ENCODE measurements at places on chromosomes 2 and 18.

- no peak for DNase-seq
Observed at GRCh38 chr2:29255004-29255403, 139.8 kb downstream of the CLIP4 start.

GRCh38 chr2:157692768-157693167, 64.1 kb upstream of the ACVR1C start:
- DNase-seq = no peak

DNA sequence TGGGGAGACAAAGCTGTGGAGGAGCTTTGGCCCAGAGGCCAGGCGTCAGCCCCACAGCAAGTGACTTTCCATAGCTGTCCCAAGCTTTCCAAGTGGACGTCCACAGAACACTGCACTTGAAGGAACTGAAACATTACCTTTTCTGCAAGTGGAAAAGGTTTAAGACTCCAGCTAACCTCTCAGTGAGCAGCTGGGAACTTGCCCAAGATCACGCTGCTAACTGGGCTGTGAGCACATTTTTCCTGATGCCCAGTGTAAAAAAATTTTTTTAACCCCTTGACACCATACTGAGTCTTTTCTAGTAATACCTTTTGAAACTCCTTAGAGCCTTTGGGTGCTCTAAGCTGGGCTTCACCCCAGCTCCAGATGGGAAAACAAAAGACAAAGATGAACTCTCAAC, 256.7 kb downstream of the HAUS1 start:
- no peak for DNase-seq

GRCh38 chr2:217313386-217313785, 453.5 kb upstream of the TNP1 start:
- no peak for DNase-seq

GRCh38 chr2:162113776-162114168, 38.3 kb downstream of the GCG start:
- DNase-seq = no peak

- DNase-seq = no peak
Observed at GRCh38 chr2:48849770-48850169, 94.2 kb upstream of the LHCGR start.

GRCh38 chr2:71609441-71609840, 156.1 kb downstream of the DYSF start:
- no peak for DNase-seq

- DNase-seq = no peak
Observed at GRCh38 chr18:45997700-45998151, 30.6 kb upstream of the EPG5 start.

DNA sequence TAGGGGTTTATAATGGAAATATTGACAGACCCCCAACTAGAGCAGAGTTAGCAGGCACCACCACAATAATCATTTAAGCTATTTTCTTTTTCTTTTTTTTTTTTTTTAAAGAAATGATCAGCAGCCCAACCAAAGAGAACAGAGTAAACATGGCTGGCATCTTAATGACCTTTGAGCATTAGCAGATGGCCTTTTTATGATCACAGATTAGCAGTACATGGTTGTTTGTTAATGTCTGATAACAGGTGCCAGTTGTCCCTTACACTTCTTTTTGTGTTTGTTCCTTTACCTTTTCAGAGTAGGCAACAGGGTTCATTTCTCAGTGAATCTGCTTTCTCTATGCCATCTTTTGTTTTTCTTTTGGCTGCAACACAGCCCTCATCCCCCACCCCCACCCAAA, 747.0 kb downstream of the BCL11A start:
- no peak for DNase-seq

GRCh38 chr18:76932026-76932819, 109.9 kb downstream of the ZNF236 start:
- DNase-seq = no peak

DNA sequence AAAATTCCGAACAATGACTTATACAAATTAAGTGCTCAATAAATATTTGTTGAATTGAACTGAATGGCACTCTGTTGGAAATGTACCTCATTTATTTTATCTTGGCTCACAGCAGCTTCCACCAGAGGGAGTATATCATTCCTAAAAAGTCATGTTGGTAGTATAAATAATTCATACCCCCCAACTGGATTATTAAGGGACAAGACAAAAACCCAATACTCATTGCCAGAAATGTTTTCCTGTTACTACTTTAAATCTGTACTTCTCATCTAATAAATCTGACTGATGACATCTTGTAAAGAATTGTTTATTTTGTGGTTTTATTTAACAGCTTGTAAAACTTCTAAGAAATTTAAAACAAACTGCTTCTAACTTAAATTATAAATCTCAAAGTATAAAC, 163.9 kb downstream of the CDH2 start:
- no peak for DNase-seq

DNA sequence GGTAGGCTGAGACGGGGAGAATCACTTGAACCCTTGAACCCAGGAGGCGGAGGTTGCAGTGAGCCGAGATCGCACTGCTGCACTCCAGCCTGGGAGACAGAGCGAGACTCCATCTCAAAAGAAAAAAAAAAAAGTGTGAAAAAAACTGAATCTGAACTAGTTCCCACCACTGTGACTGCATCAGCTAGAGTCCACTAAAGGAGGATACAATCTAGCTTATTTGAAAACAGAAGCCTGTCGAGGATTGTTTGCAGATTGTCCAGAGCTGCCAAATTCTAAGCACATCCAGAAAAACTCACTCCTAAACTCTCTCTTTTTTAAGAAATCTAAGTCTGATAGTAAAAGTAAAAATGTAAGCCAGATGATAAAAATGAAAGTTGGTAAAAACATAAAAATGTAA, 10.6 kb downstream of the GFPT1 start:
- no peak for DNase-seq

- DNase-seq = no peak
Observed at GRCh38 chr2:165697748-165698443, 96.2 kb downstream of the GALNT3 start.

- DNase-seq = no peak
Observed at GRCh38 chr2:15543053-15543452, 18.1 kb downstream of the NBAS start.

- DNase-seq = no peak
Observed at GRCh38 chr18:79938196-79938595, 13.3 kb downstream of the SLC66A2 start.

DNA sequence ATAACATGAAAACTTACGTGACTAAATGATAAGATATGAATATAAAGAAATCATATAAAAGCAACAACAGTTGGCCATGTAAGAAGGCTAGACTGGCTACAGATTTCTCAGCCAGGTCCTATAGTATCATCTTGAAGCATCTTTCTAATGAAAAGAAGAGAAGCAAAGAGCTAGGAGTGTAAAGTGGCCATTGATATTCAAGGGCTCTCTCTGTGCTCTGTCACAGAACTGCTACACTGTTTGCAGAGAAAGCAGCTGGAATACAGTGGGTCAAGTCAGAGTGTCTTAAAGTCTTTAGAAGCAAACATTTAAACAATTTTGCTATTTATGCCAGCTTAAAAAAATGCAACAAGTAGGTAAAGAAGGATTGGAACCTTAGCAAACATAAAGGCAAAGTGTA, 118.8 kb downstream of the SCN9A start:
- no peak for DNase-seq

GRCh38 chr18:49566217-49566770, 4.4 kb downstream of the LIPG start:
- DNase-seq = no peak

DNA sequence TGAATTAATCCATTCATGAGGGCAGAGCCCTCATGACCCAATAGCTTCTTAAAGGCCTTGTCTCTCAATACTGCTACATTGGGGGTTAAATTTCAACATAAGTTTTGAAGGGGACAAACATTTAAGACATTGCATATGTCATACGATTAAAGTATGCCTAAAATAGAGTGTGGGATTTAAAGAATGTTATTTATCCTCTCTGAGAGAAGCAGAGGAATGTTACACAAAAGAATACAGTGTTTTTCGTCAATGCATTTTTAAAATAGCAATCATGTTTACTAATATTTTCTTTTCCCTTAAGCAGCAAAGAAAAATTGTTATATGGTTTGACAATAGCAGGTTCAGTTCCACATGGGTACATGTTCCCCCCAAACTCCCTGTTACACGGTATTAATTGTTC, 363.1 kb downstream of the NUP35 start:
- DNase-seq = no peak

- no peak for DNase-seq
Observed at GRCh38 chr2:63790491-63790890, 51.2 kb upstream of the UGP2 start.

DNA sequence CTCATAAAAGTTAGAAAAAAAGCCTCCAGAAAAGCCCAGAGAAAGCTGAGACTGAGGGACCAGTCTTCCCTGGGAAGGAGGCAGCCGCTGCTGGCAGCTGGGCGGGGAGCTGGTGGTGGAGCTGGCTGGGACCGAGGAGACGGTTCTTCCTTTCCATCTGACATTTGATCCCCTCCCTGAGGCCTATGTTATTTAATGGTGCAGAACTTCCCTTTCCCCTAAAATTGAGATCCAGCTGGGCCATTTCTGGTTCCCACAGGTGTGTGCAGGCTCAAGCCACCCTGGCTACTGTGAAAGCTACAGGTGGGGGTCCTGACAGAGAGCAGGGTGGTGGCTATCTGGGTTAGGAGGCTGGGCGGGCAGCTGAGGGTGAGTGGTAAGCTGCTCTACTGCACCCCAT, 81.5 kb upstream of the FZD7 start:
- DNase-seq = no peak

DNA sequence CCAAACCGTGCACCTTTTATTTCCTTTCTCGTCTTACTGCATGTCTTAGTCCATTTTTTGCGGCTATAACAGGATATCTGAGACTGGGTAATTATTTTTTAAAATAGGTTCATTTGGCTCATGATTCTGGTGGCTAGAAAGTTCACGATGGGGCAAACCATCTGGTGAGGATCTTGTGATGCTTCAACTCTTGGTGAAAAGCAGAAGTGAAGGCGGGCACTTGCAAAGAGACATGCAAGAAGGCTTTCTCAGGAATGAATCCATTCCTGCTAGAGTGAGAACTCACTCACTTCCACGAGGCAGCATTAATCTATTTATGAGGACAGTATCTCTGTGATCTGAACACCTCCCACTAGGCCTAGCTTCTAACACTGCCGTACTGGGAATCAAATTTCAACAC, 327.1 kb upstream of the RBMS1 start:
- DNase-seq = no peak

DNA sequence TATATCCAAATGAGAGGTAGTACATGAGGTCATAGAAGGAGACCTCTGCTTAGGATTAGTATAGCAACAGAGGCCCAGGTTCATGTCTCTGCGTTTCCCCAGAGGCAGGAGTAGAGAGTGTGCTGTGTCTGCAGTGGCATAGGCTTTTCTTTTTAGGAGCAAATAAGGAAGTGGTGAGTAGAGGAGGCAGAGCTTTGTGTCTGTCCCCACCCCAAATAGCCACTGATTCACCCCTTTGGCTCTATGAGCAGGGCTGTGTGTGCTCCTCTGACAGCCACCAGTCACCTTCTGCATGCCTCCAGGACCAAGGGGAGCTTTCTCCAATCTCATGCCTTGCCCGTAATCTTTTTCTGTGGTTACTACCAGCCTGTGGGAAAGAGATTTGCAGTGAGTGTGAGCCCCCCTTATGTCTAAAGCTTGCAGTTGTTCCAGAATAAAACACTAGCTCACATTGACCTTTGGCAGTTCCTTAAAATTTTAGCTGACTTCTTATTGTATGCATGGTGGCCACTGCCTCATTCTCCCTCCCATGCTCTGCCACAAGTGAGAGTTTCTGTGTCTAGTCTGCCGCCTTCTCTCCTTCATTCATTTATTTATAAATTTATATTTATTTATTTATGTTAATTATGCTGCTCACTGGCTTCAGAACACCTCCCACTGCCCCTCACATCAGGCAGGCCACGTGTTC, 23.5 kb upstream of the ELAC1 start:
- DNase-seq = no peak

- DNase-seq = no peak
Observed at GRCh38 chr2:157849591-157849990, 26.5 kb downstream of the ACVR1 start.

- no peak for DNase-seq
Observed at GRCh38 chr2:20451761-20452499, 5.1 kb downstream of the RHOB start.

GRCh38 chr18:80178935-80179818, 68.1 kb downstream of the PARD6G start:
- no peak for DNase-seq

GRCh38 chr2:226564667-226565066, 235.0 kb downstream of the IRS1 start:
- DNase-seq = no peak

DNA sequence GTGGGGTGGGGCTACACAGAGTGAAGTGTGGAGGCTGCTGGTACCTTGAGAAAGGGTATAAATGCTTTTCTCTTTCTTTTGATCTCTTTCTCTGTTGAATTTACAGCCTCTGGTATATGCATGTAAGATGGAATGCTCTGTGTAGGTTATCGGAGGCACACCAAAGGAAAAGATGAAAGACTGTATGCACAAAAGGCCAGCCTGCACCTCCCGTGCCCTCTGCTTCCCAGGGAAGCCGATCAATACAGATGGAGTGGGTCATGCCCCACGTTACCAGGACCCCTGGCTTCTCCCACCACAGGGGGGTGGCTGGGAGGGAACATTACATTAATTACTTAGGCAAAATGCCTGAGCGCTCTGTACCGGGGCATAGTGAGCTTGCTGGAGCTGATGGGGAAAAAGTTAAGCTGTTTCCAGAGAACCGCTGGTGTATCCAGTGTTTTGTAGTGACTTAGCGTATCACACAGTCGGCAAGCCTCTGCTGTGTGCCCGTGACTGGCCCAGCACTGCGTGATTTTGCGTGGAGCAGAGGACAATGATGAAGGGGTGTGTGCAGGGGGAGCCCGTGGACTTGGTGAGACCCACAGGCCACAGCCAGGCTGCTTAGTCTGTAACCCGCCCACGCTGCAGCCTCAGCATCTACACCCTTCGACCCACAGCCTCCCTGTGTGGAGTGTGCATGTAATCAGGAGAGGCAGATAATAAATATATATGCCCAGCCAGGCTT, 8.0 kb downstream of the ALLC start:
- no peak for DNase-seq

DNA sequence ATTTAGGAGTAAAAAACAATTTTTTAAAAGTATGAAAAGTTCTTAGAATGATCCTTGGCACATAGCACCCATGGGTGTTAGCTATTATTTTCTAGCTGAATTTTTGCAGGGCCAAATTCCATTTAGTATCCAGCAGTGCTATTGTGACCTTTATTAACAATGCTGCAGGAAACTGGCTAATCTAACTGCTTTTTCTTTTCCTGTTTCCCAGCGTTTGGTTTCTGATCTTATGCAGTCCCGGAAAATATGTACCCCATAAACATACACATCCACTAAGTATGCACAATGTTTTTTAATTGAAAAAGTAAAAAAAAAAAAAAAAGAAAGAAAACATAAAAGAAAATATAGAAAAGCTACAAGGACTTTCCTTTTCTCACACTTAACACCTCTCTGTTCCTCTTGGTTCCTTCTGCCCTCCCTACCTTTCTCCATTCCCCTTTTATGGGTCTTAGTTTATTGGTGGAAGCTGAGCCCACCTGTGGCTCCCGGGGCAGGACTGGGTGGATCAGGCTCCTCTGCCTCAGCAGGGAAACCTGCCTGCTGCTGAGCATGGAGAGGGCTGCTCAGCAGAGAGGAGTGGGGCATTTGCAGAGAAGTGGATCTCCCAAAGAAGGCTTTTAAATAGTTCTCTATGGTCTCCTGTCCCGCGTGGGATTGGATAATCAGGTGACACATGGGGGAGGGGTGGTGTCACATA, 9.3 kb upstream of the SLC16A14 start:
- DNase-seq = no peak

Measured in effector memory CD4-positive, alpha-beta T cell (primary cell).